ENCODE measurements at places on chromosomes 1 and 21.
A peak's percentile ranks its signal among the peaks of the same experiment; 100 is the strongest.

DNA sequence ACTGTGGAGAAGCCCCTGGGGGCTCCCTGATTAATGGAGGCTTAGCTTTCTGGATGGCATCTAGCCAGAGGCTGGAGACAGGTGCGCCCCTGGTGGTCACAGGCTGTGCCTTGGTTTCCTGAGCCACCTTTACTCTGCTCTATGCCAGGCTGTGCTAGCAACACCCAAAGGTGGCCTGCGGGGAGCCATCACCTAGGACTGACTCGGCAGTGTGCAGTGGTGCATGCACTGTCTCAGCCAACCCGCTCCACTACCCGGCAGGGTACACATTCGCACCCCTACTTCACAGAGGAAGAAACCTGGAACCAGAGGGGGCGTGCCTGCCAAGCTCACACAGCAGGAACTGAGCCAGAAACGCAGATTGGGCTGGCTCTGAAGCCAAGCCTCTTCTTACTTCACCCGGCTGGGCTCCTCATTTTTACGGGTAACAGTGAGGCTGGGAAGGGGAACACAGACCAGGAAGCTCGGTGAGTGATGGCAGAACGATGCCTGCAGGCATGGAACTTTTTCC, 24.8 kb downstream of the PCSK9 start:
- DNase-seq, result peak; percentile 22

DNA sequence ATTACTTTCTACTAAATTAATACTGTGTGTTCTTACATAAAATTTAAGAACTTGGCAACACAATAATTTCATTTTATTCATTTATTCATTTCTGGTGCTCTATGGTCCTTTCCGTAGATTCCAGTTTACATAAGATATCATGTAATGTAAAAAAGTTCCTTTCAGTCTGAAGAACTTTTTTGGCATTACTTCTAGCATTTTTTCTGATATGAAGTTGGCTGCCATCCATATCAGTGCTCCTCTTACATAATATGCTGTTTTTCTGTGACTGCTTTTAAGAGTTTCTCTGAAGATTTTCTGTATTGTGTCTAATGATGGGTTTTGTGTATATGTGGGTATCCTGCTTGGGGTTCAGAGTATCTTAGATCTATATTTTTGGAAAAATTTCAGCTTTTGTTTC, 34.8 kb downstream of the LIN9 start:
- DNase-seq, result no peak

DNA sequence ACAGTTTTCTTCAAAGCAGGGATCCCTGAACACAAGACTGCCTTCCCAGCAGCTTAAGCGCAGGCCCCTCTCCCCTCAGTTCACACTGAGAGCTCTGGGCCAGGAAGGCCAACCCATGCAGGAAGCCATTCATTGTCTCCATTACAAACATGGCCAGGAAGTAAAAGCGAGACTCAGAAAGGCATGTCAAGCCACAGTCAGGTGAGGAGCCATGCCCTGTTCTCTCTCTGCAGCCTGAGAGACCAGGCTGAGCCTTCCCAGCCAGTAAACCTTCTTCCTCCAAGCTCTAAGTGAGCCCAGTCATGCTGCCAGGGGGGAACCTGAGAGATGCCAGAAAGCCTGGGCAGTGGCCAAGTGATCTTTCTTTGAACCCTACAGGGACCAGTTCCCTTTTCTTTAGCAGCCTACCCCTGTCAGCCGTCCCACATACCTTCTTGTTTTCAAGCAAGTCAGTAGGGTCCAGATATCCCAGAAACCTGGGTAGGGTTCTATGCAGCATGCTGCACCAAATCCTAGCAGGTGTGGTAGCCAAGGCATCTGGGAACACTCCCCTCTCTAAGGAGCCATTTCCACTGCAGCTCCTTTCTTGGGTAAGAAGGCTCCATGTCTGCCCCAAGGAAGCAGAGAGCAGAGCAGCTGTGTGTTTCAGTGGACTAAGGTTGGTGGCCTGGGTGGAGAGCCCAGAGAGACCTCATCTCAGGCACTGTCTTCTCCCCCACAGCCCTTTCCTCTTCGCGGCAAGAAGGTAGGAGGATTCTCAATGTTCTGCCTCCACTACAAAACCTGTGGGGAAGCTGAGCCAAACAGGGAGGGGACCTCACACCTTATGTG, 977 bp downstream of the TRAF3IP3 start:
- no peak for DNase-seq

DNA sequence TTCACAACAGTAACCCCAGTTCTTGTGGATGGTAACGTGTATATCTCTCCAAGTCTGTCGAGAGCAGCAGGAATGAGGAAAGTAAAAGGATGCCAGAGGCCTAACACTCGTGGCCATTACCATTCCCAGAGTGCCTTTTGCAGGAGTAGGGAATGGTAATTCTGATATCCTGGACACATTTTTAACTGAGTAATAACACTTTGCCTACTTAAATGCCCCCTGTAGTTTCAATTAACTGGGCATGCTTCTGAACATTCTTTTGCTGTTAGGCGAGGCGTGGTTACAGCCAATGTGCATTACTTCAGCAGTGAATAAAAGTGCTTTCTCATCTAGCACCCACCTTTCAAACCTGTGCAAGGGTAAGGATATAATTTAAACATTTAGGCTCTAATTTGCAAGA, 258.5 kb upstream of the ADGRL2 start:
- no peak for DNase-seq

All from NCI-H460 (cell line).